ENCODE measurements at places on chromosomes 12 and 14. TPM values are rescaled to one million over a fixed set of nuclear protein-coding genes. Genes with fewer than 3 reads are reported as not detected.

DNA sequence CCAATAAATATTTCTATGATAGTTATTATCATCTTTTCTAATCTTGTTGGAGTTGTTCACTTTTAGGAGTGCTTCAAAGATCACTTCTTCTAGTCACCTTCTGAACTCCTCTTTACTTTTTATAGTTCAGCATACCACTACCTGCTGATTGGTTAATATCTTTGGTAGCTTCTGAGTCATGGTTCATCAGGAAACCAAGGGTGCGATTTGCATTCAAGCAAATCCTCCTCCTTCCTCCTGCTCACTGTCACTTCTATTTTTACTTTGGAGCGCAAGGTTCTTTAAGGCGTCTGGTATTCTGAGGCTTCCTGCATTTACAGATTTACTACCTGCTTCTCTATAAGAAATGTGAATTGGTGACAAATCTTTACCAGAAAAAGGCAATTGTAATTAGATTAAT, 24.0 kb downstream of the SYT1 start:
- no peak for DNase-seq

The INHBE gene
- polyA plus RNA-seq, result 10.8 TPM

- DNase-seq, result no peak
These were observed 171.3 kb upstream of the NTF3 start for GRCh38 chr12:5260591-5261086.

GRCh38 chr12:19855851-19856250, 416.6 kb downstream of the AEBP2 start:
- DNase-seq, result no peak

The DGLUCY gene
- polyA plus RNA-seq, result 49.6 TPM

The B3GNT4 gene
- 1.3 TPM for polyA plus RNA-seq

GRCh38 chr12:52267699-52268098, 6.7 kb upstream of the KRT86 start:
- no peak for DNase-seq

GRCh38 chr14:79961197-79961596, 250.1 kb downstream of the DIO2 start:
- no peak for DNase-seq

The SMCO2 gene
- polyA plus RNA-seq, result 0.39 TPM

The PTPRQ gene
- polyA plus RNA-seq, result not detected

- DNase-seq, result peak; percentile 39
These were observed 45.5 kb downstream of the FGD4 start for GRCh38 chr12:32444895-32445294.

The CYP27B1 gene
- not detected for polyA plus RNA-seq

DNA sequence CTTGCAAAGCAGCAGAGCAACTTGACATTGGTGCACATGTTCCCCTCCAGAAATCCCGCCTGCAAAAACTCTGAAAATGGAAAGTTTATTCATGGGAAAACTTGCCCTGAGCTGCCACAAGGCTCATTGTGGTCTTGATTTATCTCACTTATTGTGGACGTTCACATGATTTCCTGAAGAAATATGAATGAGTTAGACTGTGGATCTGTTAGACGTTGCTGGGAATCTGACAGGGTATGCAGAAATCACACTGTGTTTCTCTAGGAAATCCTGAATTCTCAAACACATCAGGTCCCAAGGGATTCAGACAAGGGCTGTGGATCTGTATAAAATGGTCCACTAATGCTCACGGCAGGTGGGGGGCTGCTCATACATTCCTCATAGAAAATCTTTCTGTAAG, 72.2 kb downstream of the EID3 start:
- DNase-seq, result no peak

- no peak for DNase-seq
These were observed 473.0 kb downstream of the RAD51B start for GRCh38 chr14:68292441-68293215.

- no peak for DNase-seq
These were observed 1500.2 kb upstream of the FLRT2 start for GRCh38 chr14:84029720-84030119.

The EXOC3L4 gene
- not detected for polyA plus RNA-seq

The DTX1 gene
- polyA plus RNA-seq, result 44.6 TPM

DNA sequence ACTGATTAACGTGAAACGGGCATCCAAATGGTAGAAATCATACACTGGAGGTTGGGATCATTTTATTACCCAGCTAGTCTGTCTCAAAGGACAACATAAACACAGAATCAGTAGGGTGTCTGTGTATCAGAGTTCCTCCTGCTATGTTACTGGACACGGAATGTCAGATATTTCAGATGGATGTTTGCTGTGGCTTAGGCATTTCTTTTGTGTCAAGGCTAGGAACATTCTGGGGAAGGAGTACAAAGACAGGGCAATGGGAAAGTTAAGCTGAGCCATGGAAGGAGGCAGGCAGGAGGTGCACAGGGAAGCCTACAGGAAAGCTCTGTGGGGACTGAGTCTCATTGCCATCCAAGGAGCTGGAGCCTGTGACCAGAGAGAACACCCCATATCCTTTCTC, 254.6 kb downstream of the C12orf75 start:
- DNase-seq, result no peak

GRCh38 chr12:51036279-51036678, 10.1 kb upstream of the SLC11A2 start:
- no peak for DNase-seq

DNA sequence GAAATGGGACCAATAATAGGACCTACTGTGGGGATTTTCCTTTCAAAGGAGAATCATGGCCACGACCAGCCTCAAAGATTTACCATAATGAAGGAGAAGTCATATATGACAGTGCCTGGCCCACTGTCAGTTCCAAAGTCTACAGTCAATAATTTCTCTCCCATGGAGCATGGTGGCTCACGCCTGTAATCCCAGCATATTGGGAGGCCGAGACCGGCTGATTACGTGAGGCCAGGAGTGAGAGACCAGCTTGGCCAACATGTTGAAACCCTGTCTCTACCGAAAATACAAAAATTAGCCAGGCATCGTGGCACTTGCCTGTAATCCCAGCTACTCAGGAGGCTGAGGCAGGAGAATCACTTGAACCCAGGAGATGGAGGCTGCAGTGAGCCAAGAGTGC, 13.8 kb downstream of the IRF2BPL start:
- DNase-seq, result no peak

The OR4E2 gene
- polyA plus RNA-seq, result not detected

- DNase-seq, result no peak
These were observed 151.6 kb downstream of the FOXA1 start for GRCh38 chr14:37443461-37443860.

GRCh38 chr12:98478606-98479005, 36.8 kb upstream of the TMPO start:
- no peak for DNase-seq

The CALCOCO1 gene
- polyA plus RNA-seq, result 122 TPM

The PPP1CC gene
- polyA plus RNA-seq, result 65.4 TPM

GRCh38 chr12:124379938-124380754, 85.3 kb downstream of the RFLNA start:
- DNase-seq, result peak; percentile 65

- peak; percentile 87 for DNase-seq
These were observed 211.3 kb upstream of the KRR1 start for GRCh38 chr12:75722714-75723200.

DNA sequence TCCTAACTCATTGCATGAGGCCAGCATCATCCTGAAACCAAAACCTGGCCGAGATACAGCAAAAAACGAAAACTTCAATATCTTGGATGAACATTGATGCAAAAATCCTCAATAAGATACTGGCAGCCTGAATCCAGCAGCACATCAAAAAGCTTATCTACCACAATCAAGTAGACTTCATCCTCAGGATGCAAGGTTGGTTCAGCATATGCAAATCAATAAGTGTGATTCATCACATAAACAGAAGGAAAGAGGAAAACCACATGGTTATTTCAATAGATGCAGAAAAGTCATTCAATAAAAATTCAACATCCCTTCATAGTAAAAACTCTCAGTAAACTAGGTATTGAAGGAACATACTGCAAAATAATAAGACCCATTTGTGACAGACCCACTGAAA, 56.5 kb upstream of the PPFIA2 start:
- no peak for DNase-seq

The PPP1R12A gene
- polyA plus RNA-seq, result 10.8 TPM

Data from brain (organoid and tissue), 16 donors.